ENCODE measurements at places on chromosomes 6 and 20. TPM values are rescaled to one million over a fixed set of nuclear protein-coding genes. Genes with fewer than 3 reads are reported as not detected.

Gene SLC12A5
- total RNA-seq: not detected

DNA sequence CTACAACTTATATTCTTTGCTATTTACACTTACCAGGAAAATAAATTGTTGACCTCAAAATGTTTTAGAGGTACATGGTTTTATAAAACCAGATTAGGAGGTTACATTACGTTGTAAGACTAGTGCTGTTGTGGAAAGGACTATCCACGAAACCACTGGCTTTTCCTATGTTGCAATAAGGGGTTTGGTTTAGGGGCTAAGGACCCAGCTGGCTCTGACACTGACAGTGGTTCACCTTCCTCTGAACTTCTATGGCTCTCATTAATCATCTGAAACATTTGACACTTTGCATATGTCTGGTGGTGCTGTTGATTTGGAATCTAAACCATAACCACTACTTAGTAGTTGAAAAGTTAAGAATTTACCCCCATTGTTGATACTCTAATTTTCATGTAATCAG is 186.7 kb downstream of the NKAIN2 start:
- DNase-seq: no peak

DNA sequence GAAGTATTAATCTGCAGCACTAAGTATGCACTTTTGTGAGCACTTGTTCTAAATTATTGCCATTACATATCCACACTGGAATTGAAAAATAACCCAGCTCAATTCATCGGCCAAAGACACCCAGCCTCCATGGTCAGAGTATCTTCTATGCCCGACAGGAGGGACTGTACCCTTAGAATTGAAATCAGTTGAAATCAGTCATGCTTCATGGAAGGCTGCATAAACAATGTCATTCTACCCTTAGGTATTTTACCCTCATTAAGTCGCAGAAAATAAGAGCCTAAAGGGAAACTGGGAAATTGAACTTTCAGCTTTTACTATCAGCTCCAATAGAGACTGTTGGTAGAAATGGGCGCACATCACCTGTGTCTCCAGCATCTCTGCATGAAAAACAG is 2.9 kb upstream of the RAMACL start:
- no peak for DNase-seq

DNA sequence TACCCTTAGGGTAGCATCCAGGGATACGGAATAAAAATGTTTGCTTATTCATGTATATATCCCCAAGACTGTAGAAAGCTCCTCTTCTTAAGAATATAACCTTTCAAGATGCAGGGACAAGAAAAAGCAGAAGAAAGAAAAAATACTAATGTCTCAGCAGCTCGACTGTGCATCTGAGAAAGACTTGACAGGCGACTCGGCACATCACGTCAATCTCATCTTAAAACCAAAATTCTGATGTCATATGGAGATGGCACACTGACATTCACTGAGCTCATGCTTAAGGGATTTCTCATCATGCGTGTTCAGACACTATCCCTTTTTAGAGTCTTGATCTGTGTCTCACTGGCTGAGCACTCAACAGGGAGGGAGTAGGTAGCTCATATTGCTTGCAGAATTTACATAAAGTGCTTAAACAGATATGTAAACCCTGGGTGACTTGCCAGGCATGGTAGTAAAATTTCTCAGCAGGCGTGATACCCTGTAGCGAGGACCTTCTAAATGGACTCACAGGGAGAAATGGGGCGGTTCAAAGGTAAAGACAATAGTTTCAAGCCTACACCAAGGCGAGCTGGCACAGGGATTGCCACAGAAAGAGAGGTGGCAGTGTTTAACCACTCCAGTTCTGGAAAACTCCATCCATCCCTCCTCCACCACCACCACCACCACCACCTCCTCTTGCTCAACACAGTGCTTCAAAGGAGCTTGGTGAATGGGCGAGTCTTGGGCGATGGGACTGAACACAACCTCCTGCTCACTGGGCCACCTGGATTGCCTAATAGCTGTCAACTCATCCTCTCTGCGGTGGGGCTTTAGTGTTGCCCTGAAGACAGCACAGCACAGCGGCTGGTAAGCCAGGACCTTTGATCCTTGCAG is 330.5 kb downstream of the TFAP2A start:
- no peak for DNase-seq

GRCh38 chr20:46004889-46005473 is 3.7 kb upstream of the MMP9 start:
- peak; percentile 69 for DNase-seq

DNA sequence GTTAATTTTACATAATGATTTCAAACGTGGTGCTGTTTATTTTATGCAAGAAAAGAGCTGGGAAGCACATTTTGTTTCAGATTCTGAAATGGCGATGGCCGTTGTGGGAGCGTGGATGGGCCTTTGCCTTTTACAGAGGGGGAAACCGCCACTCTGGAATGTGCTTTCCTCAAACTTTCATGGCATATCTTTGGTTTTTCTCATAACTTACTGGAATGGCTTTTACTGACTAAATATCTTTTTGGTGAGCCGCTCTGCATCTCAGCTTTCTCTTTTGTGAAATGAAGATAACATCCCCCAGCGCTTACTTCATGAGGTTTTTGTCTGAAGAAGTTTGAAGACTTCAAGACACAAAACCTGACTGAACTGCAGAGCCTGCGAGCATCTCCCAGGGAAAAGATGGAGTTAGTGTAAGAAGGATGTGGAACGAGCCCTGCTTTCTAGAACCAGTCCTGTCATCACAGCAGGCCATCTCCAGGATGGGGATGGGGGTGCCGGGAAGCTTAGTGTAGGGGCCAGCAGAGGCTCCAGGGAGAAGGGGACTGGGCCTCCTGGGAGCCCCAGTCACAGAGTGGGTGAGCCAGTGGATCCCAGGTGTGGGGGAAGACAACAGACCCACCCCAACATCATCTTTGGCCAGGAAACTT is 61.8 kb upstream of the TIAM2 start:
- DNase-seq: no peak

- DNase-seq: no peak
Observed at GRCh38 chr6:116522896-116523295, 11.5 kb downstream of the CALHM5 start.

Data from ascending aorta (tissue), 2 donors.